Kasumi-1 (cell line): ENCODE measurements at places on chromosomes 2 and 18.

- no peak for DNase-seq
These were observed 26.0 kb downstream of the GALNT5 start for GRCh38 chr2:157283468-157283867.

GRCh38 chr18:51301376-51301775 lies 103.9 kb upstream of the MEX3C start:
- DNase-seq = no peak

DNA sequence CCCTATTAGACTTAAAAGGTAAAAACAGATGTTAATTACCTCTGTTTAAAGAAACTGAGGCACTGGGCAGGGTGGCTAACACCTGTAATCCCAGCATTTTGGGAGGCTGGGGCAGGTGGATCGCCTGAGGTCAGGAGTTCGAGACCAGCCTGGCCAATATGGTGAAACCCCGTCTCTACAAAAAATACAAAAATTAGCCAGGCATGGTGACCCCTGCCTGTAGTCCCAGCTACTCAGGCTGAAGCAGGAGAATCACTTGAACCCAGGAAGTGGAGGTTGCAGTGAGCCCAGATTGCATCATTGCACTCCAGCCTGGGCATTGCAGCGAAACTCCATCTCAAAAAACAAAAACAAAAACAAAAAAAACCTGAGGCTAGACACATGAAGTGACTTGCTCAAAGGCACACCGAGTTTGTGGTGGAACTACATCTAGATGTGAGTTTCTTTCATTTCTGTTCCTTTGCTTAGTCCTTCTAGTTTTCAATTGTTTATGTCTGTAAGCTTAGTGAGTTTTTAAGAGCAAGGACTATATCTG lies 40.7 kb downstream of the SLC4A1AP start:
- no peak for DNase-seq

GRCh38 chr2:206160807-206161179 lies 1.1 kb downstream of the EEF1B2 start:
- no peak for DNase-seq
